ENCODE measurements at places on chromosomes 2 and 18.

- DNase-seq, result no peak
These were observed 89.1 kb downstream of the FIGN start for GRCh38 chr2:163646687-163647086.

DNA sequence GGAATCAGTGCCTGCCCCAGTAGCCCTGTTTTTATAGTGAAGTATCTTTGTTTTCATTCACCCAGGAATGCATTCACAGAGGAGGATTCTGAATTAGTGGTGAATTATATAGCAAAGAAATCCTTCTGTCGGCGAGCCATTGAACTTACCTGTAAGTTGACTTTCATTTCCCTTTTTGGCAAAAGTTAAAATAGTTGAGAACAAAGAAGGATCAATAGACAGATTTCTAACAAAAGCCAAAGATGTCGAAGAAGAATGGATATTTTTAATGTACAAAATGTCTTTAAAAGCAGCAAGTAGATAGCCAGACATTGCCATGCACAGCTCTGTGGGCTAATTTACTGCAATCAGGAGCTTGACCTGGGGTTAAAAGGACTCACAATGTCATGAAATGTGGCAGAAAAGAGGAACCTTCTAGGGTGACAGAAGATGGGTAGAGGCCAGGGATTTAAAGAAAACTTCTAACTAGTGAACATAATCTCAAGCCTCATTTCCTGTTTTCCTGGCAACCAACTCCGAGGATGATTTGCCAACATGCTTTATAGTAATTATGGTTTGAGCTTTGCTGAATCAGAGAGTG is 53.8 kb upstream of the TMEM87B start:
- no peak for DNase-seq

- DNase-seq, result no peak
These were observed 27.6 kb downstream of the CENPO start for GRCh38 chr2:24820598-24821432.

DNA sequence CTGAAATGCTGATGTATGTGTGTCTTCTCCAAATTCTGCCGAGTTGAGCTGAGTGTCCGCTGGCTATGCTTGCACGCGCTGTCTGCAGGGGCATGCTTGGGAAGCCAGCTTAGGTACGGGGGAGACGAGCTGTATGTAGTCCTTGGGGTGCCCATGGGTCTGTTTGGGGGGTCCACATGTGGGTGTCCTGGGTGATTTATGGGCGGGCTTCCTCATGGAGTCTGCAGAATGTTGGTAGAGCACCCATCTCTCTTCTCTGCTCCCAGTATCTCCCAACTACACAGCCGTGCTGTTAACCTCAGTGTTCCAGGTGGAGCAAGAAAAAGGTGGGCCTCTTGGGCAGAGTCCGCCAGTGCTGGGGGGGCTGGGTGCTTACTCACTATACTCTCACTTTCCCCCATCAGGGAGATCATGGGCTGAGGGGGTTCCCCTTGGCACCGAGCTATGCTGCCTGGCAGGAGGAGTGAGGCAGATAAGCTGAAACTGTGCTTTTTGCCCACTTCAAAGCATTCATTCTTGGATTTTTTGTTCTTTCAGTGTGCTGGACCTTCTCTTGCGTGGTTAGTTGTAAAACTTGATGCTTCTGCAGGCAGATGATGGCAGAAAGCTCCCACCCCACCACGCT is 128.2 kb upstream of the ALKAL2 start:
- DNase-seq, result no peak

DNA sequence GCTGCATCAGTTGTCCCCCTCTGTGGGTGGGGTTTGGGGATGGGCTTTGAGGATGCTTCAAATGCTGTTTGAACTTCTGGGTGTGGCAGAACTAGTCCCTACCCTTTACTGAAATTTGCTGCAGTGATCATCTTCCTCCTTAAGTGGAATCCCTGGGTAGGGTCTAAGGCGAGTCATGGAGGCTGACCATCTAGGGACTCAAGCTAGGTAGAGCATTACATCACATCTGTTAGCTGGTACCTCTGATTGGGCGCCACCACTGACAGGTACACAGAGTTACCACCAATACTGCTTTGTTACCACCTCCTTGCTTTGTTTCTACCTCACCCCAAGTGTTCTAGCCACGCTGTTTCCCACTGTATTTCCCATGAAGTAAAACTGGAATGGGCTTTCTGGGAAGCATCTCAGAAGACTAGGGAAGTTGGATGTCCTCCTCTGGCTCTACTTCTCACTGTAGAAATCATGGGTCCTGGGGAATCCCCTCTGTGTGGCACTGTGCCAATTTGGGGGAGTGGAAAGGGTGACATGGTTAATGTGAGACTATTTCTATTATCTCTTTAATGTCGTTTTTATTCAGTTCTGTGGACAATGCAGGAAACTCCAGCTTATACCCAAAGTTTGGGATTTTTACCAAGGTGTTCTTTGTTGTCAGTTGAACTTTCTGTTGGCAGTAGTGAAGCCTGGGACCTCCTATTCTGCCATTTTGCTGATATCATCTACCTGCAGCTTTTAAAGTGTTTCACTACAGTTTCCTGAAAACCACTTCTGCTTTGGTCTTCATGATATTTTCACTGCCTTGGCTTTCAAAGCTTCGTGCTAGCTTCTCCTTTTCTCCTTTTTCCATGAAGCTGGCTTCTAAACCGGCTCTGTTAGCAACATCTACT is 14.5 kb upstream of the SULT1C4 start:
- DNase-seq, result no peak

DNA sequence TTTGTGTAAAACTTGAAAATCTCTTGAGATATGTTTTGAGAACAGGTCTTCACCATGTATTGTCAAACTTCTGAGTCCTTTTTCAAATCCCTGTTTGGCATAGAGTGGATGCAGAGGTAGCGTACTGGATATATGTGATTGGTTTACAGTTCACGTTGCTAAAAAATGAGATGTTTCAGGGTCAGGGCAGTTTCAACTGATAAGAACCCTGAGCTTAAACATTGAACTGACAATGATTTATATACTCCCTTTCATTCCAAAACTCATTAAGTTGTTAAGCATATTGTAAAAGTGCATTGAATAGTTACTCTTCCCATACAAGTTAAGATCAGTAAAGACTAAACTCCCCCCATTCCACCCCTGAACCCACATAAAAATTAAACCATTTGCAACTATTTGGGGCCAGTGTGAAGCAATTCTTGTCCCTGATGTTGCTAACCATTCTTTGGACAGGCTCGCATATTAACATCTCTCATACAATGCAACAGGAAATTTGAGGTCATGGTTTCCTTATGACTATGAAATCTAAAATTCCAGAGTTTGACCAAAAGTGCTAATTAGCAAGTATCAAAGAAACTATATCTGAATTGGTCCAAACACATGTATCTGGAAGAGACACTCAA is 470.9 kb upstream of the ACVR2A start:
- DNase-seq, result no peak

GRCh38 chr18:3411854-3412268 is 38.1 kb upstream of the TGIF1 start:
- DNase-seq, result no peak

- no peak for DNase-seq
These were observed 1.3 kb downstream of the PGAP1 start for GRCh38 chr2:196925051-196925767.

GRCh38 chr2:48107326-48107925 is 201.1 kb upstream of the FBXO11 start:
- DNase-seq, result no peak

- no peak for DNase-seq
These were observed 80.1 kb upstream of the SRD5A2 start for GRCh38 chr2:31660812-31661335.

DNA sequence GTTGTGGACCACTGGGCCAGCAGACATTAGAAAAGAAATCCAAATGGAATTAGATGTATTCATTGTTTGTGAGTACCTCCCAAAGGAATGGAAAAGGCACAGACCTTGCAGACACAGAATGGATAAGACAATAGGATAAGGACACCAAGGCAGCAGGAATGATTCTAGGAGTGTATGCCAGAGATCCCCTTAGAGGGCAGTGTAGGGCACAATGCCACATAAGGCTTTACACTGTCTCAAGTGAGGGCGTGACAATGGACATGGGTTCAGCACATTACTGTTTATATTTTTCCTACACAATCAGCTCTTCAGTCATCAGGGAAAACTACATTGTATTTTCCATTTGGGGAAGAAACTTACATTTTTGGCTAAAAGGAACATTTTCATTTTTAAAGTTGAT is 250.9 kb downstream of the PTH2R start:
- no peak for DNase-seq

GRCh38 chr2:168948621-168949212 is 47.6 kb downstream of the G6PC2 start:
- DNase-seq, result no peak

- peak; percentile 20 for DNase-seq
These were observed 27.1 kb upstream of the CWC22 start for GRCh38 chr2:180033993-180034894.

DNA sequence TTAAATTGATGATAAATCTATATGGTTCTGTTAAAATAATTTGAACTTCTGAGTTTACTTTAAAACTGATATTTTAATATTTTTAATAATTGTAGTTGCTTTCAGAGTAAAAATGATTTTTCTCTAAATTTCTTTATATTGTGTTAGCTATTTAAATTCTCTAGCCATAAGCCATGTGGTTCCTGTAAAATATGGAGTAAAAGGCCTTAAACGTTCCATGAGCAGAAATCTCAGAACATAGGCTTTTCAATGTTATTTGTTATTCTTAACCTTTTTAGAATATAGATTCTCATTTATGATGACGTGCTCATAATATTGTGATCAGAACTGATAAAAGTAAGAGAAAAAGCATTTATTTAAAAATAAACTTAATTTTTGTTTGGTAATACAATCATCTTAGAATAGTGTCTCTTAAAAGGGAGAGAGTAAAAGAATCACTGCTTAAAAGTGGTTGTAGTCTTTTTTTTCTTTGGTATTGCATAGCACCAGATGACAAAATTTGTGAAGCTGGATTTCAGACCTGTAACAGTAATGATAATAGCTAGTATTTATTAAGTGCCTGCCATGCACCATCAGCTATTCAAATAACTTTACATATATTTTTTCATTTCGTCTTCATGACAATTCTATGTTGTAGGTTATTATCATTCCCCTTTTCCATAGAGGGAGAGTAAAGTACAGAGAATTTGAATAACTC is 2.7 kb downstream of the BMPR2 start:
- DNase-seq, result no peak

DNA sequence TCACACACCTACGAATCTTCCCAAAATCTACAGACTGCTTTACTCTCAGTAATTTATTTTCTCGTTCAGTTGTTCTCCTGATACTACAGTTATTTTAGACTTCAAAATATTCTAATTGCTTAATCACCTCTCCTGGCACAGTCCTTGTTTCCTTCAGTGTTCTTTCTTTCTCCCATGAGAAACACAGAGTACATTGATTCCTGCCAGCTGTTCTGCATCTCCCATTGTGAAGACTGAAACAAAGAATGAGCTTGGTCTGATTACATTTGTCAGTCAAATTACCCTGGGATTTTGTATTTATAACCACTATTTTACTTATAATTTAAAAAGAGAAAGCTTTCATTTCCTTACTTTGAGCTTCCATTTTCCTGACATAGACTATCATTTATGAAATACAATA is 63.9 kb upstream of the TANK start:
- no peak for DNase-seq

GRCh38 chr2:240511351-240512108 is 46.3 kb downstream of the ANKMY1 start:
- DNase-seq, result no peak

DNA sequence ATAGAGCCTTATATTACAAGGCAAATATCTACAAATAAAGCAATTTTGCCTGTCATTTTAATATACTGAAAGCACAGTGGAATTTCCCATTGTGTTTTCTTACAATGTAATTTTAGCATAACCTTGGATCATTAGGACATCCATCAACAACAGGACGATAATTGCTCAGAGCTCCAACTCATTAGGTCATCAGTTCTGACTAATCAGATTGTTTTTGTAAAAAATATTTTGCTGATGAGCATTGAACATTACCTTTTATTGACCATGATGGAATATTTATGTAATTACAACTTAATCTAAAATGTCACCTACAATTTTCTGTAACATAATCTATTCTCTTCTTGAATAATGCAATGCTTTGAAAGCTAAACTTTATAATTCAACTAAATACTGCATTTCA is 215.3 kb upstream of the DSEL start:
- DNase-seq, result no peak

- no peak for DNase-seq
These were observed 64.7 kb upstream of the PXDN start for GRCh38 chr2:1808981-1809422.

- no peak for DNase-seq
These were observed 56.5 kb upstream of the NCOA1 start for GRCh38 chr2:24434541-24434940.

DNA sequence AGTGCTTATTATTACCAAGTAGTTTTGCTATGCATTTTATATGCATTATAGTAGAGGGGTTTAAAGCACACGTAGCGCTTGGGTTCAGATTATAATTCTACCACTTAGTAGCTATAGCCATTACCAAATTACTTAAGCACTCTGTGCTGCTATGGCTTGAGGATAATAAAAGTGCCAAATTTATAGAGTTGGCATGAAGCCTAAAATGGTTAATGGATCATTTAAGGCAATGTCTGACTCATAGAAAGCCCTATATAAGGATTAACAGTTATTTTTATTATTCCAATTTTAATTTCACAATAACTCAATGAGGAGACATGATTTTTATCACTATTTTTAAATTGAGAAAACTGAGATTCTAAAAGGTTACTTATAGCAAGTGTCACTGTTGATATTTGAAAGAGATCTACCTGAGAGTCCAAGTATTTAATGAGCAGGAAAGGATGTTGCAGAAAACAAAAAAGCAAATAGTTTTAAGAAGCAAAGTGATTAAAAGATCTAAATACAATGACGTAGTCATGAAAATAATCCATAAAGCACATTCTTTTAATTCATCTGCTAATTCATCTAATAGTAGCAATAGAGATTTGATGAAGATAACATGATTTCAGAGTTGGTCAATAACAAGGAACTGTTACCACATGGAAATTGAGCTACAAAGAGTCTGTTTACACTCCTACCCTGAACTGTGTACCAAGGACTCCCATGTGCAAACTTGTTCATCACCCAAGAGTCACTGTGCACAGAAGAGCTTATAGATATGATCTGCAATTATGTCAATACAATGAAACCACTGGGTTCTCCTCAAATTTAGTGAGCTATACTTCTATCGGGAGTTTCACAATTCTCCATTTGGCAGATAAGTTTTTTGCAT is 78.8 kb upstream of the DTNA start:
- no peak for DNase-seq

DNA sequence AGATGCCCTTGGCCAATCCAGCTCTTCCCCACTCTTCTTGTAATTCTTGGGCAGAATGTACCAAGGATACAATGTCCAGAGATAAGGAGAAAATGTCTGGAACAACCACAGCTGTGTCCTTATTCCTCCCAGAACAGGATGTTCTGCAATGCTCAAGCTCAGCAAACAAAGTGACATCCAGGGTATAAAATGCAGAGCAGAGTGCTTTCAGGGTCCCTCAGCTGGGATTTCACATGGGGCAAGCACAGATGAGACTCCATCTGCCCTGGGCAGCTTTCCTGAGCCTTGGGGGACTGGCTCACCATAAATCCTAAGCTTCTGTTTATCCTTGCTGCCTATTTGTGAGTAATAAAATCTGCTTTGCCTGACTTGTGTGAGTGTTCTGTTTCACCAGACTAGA is 127.4 kb downstream of the VAPA start:
- DNase-seq, result no peak

- DNase-seq, result no peak
These were observed 234.3 kb upstream of the ACVR2A start for GRCh38 chr2:147610496-147611040.
